Uterine smooth muscle cell (primary cell): ENCODE measurements at places on chromosomes 16 and 17. TPM values are rescaled to one million over a fixed set of nuclear protein-coding genes. Genes with fewer than 3 reads are reported as not detected.

Gene CDH5
- 0.33 and 0.50 TPM in 2 replicates for total RNA-seq

Gene MTMR4
- total RNA-seq = 92.0 and 125 TPM in 2 replicates

Gene CDK3
- 2.9 and 3.2 TPM in 2 replicates for total RNA-seq

Gene SHBG
- 0.11 and 0.37 TPM in 2 replicates for total RNA-seq

Gene C17orf67
- 0.87 and 1.1 TPM in 2 replicates for total RNA-seq

Gene NPIPB9
- 4.1 and 4.3 TPM in 2 replicates for total RNA-seq

Gene CDH13
- 107 and 133 TPM in 2 replicates for total RNA-seq

Gene BCAR1
- total RNA-seq = 52.8 and 55.7 TPM in 2 replicates

Gene HOXB3
- total RNA-seq = 3.0 and 4.0 TPM in 2 replicates

Gene KRTAP9-2
- not detected in 2 replicates for total RNA-seq

Gene RNF222
- total RNA-seq = not detected in 2 replicates

Gene PERCC1
- not detected in 2 replicates for total RNA-seq

Gene NHLRC4
- total RNA-seq = 1.8 and 2.0 TPM in 2 replicates

Gene SLC38A8
- not detected in 2 replicates for total RNA-seq

Gene KRT9
- total RNA-seq = not detected in 2 replicates

Gene SNX20
- not detected in 2 replicates for total RNA-seq

Gene CCL1
- total RNA-seq = not detected in 2 replicates

Gene KRT16
- 0.12 and 0.22 TPM in 2 replicates for total RNA-seq

Gene IL21R
- total RNA-seq = 5.2 and 12.2 TPM in 2 replicates

Gene TRPV3
- total RNA-seq = 1.00 and 1.5 TPM in 2 replicates

Gene KRT39
- total RNA-seq = 0.11 TPM in 1 of 2 replicates, not detected in the other
